ENCODE measurements at places on chromosomes 3 and 15. TPM values are rescaled to one million over a fixed set of nuclear protein-coding genes. Genes with fewer than 3 reads are reported as not detected.

GRCh38 chr3:69602112-69602511, 137.2 kb upstream of the MITF start:
- no peak for DNase-seq

- DNase-seq, result no peak
These were observed 13.8 kb upstream of the CAMP start for GRCh38 chr3:48209445-48209844.

DNA sequence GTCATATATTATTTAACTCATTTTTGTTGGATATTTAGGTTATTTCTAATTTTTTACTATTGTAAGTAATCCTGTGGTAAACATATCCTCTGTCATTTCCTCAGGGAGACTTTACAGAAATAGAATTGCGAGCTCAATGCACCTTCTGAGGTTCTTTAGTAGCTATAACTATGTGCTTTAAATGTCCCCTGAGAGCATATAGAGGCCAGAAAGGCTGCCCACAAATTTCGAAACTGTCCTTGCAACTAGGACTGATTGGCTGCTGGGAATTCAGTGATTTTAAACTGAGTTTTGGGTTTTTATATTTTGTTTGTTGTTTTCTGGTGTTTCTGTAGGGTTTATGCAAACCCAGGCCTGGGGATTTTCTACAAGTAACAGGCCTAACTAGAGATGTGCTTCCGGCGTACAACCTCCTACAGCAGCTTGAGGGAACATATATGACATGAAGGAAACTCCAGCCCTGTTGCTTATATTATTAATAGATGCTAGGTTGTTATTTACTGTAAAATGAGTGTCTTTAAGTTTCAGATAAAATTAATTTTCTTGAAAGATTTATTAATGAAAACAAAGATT, 29.1 kb upstream of the P4HTM start:
- no peak for DNase-seq

DNA sequence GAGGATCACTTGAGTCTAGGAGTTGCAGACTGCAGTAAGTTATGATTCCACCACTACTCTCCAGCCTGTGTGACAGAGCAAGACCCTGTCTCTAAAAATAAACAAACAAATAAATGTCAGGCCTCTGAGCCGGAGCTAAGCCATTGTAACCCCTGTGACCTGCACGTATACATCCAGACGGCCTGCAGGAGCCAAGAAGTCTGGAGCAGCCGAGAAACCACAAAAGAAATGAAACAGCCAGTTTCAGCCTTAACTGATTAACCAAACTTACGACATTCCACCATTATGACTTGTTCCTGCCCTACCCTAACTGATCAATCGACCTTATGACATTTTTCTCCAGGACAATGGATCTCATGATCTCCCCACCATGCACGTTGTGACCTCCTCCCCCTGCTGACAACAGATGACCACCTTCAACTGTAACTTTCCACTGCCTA, 32.5 kb upstream of the ZKSCAN7 start:
- DNase-seq, result no peak

DNA sequence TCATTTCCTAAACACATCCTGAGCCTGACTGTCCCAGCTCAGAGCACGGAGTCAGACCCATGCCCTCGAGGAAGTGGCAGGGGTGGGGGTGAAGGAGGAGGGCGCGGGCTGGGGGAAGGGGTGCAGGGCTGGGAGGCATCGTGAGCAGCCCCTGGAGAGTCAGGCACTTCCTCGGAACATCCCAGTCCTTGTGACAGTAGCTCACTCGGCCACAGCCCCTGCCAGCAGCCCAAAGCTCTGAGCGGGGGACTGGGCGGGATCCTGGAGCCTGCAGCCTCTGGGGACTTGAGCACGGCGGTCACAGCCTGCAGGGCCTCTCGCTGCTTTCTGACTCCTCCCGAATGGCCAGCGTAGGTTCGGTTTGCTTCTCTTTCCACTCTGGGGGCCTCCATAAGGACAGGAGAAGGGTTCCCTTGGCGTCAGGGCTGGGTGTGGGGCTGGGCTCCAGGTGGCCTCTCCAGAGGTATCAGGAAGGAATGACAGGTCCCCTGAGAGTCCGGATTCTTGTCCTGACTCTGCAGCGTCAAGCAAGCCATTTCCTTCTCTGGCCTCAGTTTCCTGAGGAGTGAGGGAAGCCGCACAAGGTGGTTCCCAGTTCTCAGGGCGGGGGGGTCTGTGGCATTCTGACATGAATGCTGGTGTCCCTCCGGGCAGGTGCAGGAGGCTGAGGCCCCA, 20.9 kb downstream of the PSTPIP1 start:
- DNase-seq, result no peak

DNA sequence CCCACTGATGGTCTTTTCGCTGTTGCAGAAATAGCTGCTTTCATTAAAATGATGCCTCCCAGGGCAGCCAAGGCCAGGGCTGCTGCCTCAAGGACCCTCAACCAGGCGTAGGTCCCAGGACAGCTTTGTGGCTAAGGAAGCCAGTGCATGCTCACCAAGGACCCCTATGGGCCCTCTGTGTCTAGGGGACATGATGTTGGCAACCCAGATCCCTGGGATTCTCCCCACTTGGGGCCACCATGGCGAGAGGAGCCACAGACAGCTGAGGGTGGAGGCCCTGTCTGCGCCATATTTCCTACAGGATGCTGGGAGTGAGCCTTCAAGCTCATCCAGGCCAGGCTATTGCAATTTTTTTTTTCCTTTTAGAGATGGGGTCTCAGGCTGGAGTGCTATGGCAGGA, 137.2 kb downstream of the CHSY1 start:
- DNase-seq, result no peak

DNA sequence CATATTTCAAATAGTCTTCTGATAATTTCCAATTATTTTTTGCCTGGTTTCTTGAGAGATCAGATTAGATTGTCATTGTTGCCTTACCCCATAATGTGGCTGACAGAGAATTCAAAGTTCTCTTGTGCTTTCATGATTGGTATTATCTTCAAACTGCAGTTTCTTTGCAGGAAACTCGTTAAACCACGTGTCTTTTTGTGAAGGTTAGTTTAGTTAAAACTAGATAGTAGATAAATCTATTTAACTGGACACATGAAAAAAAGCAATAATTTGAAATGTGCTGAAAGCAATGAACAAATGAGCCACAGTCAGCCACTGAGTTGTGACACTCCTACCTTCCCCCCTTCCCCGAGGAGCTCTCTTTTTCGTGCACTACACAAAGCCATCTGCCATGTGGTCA, 327.5 kb upstream of the UMPS start:
- no peak for DNase-seq

DNA sequence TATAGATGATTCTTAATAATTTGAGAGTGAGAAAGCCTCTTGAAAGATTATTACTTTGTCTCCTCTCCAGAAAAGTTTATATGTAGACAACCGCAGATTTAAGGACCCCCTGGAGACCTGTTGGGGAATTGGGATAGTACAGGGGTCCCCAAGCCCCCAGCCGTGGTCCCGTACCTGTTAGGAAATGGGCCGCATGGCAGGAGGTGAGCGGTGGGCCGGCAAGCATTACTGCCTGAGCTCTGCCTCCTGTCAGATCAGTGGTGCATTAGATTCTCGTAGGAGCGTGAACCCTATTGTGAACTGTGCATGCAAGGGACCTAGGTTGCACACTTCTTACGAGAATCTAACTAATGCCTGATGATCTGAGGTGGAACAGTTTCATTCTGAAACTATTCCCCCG, 78.3 kb downstream of the PFN2 start:
- no peak for DNase-seq

GRCh38 chr15:71800190-71800589, 10.2 kb upstream of the NR2E3 start:
- no peak for DNase-seq

- no peak for DNase-seq
These were observed 86.7 kb downstream of the VGLL4 start for GRCh38 chr3:11556851-11557644.

DNA sequence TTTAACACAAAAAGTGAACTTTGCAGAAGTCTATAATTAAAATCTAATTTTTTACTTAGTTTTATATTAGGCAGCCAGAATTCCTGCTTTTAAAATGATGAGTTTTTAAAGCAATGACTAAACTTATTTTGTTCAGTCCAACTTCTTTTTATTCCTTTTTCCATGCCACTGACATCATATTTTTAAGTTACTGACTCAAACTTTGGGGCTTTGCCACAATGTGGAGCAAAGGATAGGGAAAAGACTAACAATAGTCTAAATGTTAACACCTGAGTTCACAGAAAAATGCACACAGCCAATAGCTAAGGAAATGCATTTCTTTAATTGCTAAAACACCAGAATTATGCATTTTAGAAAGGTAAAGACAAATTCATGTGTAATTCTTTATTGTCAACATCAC, 647.6 kb upstream of the DPPA4 start:
- DNase-seq, result no peak

DNA sequence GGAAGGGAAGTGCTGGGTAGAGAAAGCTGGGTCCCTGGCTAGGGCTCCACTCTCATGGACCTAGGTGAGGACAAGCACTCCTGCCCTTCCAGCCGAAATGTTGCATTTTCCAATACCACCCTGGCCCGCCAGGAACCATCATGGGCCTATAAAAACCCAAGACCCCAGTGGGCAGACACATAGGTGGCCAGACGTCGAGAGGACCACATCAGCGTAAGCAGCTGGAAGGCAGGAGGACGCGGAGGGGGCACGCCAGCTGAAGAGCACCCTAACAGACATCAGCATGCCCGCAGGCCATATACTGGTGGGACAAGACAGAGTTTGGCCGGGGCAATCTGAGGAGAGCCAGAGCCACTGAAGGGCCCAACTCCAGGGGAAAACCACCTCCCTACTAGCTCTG, 98.3 kb downstream of the GBE1 start:
- DNase-seq, result no peak

- no peak for DNase-seq
These were observed 77.1 kb upstream of the MCTP2 start for GRCh38 chr15:94154255-94154654.

UACA gene
- total RNA-seq, result 5.3 TPM

NANOGP8 gene
- not detected for total RNA-seq

UQCC5 gene
- 12.3 TPM for total RNA-seq

MASP1 gene
- total RNA-seq, result not detected

STT3B gene
- 99.3 TPM for total RNA-seq

LRTM1 gene
- not detected for total RNA-seq

PLA1A gene
- total RNA-seq, result 0.19 TPM

IGF2BP2 gene
- total RNA-seq, result 0.43 TPM

Data from activated naive CD4-positive, alpha-beta T cell treated with anti-CD3 and anti-CD28 coated beads for 36 hours (primary cell).